Activated CD4-positive, alpha-beta T cell treated with anti-CD3 and anti-CD28 coated beads for 36 hours (primary cell): ENCODE measurements at places on chromosomes 12 and 14. TPM values are rescaled to one million over a fixed set of nuclear protein-coding genes. Genes with fewer than 3 reads are reported as not detected.

Gene OLR1
- total RNA-seq: not detected

Gene APAF1
- total RNA-seq: 17.4 TPM

DNA sequence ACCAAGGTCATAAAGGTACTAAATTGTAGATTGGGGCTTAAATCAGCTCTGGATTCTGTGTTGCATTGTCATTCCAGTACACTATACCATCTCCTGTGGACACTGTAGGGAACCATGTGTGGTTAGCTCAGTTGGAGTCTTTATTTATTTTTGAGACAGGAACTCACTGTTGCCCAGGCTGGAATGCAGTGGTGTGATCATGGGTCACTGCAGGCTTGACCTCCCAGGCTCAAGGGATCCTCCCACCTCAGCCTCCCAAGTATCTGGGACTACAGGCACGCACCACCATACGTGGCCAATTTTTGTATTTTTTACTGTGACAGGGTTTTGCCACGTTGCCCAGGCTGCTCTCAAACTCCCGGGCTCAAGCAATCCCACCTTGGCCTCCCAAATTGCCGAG lies 6.7 kb downstream of the PAPOLA start:
- no peak overlapping the region for H3K27ac ChIP-seq
- DNase-seq: no peak
- H3K27me3 ChIP-seq: no peaks in the 10 kb centered on the region
- peaks cover 22% of the 10 kb centered on the region for H3K36me3 ChIP-seq

DNA sequence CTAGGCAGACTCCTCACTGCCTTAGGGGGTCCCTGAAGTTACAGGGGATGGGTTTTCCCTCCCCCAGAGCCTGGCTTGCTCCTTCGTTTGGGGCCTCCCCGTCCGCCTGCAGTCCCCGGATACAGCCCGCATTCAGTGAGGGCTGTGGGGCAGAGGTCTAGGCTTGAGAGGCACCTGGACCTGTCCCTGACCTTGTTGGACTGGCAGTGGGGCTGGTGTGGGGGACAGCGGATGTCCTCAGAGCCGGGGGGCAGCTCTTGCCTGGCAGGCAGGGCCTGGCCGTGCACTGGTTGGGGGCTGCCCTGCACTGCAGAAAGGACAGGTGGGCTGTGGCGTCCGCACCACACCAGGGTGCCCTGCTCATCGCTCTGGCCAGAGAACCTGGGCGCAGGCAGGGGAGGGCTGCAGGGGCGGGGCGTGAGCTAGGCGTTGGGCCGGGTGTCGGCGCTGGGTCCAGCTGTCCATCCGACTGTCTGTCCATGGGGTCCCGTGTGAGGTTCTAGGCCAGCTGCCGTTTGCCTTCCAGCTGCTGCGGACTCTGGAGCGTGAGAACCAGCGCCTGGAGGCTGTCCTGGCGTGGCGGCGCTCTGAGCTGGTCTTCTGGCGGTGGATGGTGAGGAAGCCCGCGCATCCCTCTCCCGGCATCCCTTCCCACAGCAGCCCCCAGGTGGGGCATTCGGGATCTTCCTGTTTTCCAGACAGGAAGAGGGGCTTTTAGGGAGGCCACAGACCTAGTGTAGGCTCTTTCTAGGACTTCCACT lies 6.0 kb downstream of the TEDC1 start:
- no peak for DNase-seq
- H3K36me3 ChIP-seq: peaks cover 3% of the 10 kb centered on the region
- H3K27ac ChIP-seq: no peak overlapping the region
- H3K4me1 ChIP-seq: peaks cover 1% of the 10 kb centered on the region
- no peaks in the 10 kb centered on the region for H3K27me3 ChIP-seq

DNA sequence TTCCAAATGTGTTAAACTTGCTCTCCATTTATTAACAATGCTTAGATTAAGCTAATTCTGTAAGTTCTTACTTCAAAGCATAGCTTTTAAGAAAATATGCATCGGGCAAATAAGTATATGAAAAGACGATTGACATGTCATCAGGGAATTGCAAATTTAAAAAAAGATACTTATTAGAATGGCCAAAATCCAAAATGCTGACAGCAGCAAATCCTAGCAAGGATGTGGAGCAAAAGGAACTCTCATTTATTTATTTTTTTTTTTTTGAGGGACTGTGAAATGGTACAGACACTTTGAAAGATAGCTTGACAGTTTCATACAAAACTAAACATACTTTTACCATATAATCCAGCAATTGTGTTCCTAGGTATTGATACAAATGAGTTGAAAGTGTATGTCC lies 779.5 kb upstream of the MDGA2 start:
- no peak for DNase-seq
- no peaks in the 10 kb centered on the region for H3K4me1 ChIP-seq
- no peaks in the 10 kb centered on the region for H3K27me3 ChIP-seq
- no peak overlapping the region for H3K4me3 ChIP-seq
- H3K27ac ChIP-seq: no peak overlapping the region

- H3K4me1 ChIP-seq: peaks cover 24% of the 10 kb centered on the region
- H3K27ac ChIP-seq: no peak overlapping the region
- H3K27me3 ChIP-seq: no peaks in the 10 kb centered on the region
- no peak overlapping the region for H3K4me3 ChIP-seq
- no peaks in the 10 kb centered on the region for H3K36me3 ChIP-seq
- DNase-seq: no peak
Observed at GRCh38 chr12:1920436-1920835, 2.0 kb upstream of the CACNA2D4 start.

GRCh38 chr14:105050551-105050897 lies 14.7 kb downstream of the GPR132 start:
- no peak overlapping the region for H3K27ac ChIP-seq
- H3K4me1 ChIP-seq: peaks cover 7% of the 10 kb centered on the region
- DNase-seq: no peak
- no peaks in the 10 kb centered on the region for H3K27me3 ChIP-seq
- no peak overlapping the region for H3K4me3 ChIP-seq

- no peak overlapping the region for H3K4me3 ChIP-seq
- H3K36me3 ChIP-seq: no peaks in the 10 kb centered on the region
- no peaks in the 10 kb centered on the region for H3K27me3 ChIP-seq
- DNase-seq: no peak
Observed at GRCh38 chr14:36905272-36905888, 243.7 kb downstream of the PAX9 start.

- H3K36me3 ChIP-seq: no peaks in the 10 kb centered on the region
- no peak overlapping the region for H3K4me3 ChIP-seq
- DNase-seq: no peak
- peaks cover 3% of the 10 kb centered on the region for H3K27me3 ChIP-seq
- no peak overlapping the region for H3K27ac ChIP-seq
Observed at GRCh38 chr12:32820376-32820931, 64.8 kb upstream of the YARS2 start.
